ENCODE measurements at places on chromosomes 6 and 20.

DNA sequence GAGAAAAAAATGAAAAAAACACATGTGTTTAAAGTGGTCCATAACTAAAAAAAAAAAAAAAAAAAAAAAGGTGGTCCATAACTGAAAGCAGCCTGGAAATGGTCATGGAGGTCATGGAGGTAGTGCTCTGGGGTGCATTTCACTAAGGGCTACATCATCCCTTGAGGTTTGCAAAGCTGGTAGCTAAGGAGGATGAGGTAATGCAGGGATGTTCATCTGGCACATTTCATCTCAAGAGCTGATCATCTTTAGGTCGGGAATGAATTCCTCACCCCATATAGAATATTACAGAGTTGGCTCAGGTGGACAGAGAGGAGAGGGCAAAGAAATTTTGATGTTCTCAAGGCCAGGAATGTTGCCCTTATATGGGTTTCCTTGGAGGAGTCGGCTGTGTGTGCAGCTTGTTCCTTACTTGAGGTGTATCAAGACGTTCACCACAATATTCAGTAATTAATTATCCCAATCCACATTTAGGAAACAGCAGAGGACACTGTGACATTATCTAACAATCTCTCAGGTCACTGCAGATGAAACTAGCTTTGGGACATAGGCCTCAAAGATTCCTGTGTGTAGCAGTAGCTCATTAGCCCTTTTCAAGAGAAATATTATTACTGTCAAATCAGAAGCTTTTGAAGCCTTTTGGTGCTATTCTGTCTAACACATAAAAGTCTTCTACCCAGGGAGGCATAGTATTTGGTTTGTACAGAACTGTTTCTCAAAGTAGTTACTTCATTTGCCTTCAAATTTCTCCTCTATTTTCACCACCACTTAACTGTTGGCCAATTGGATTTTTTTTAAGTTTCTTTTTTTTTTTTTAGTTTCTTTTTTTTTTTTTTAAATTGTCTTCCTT is 46.8 kb downstream of the CYP24A1 start:
- DNase-seq, result no peak

DNA sequence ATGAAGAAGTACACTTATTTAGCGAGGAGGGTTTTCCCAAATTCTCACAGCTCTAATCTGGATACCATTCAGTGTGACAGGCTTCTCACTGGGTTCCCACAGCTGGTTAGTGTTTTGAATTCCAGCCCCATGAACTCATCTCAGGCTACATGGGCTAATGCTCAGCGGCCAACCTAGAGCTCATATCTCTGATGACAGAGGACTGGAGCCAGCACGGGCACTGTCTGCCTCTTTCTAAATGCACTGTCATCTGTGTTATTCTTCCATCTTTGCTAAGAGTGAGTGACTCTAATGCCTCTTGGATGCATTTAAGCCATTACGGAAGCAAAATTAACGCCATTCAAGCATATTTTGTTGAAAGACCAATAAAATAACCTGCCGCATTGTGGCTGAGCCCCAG is 308.9 kb upstream of the JAG1 start:
- DNase-seq, result no peak

DNA sequence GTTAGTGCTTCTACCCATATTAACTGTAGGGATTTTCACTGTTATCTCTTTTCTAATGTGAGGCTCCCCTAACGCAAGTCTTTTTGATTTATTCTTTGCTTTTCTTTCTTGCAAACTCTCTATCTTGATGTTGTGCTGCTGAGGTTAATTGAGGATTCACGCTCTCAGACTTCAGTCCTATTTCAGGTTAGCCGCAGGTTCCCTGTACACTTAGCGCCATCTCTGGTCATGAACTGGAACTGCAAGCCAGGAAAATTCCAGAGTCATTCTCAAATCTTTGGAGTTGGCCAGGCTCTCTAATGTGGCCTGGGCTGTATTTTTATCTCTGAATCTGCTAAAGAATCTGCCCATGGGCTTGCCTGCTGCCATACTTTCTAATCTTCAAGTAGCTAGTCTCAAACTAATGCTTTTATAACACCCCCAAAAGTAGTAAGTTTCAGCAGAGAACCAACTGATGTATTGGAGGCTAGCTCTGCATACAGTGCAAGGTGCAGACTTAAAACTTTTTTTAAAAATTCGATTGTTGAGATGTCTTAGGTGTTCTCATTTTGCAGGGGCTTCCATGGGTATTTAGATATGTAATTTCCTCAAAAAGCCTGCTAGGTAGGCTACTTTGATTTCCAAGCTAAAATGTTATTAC is 91.1 kb upstream of the OPRM1 start:
- no peak for DNase-seq

DNA sequence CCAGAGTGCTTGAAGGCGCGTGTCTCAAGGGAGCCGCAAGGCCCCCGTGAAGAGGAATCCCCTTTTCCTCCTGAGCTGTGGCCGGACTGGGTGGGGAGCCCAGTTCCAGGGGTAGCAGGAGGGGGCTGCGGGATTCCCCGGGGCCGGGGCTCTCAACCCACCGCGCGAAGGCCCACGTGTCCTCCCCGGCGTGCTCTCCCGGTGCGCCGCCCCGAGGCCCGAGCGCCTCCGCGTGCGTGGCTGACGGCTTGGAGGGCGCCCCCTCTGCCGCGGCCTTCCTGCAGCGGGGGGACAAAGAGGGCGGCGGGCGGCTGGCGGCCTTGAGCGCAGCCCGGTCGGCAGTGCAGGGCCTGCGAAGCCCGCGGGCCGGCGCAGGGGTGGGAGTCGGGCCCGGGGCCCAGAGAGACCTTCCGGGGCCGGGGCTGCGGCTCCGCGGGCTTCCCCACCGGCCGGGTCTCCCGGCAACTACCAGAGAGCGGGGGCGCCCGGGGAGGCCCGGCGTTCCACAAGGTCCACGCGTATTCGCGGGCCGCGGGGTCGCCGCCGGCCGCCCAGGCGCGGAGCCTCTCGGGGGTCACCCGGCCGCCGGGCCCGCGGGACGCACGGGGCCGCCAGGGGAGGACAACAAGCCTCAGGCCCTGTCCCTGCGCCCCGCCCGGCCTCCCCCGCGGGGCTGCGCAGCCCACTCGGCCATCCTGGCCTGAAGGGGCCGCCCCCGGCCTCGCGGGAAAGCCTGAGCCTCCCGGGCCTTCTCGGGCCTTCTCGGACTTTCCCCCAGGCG is at the start of gene FAM217A:
TSS of gene FAM217A (minus strand) at position 447 of the 781 bp plus-strand sequence. CDS start 1,723 bp downstream, outside the sequence.
- no peak for DNase-seq

DNA sequence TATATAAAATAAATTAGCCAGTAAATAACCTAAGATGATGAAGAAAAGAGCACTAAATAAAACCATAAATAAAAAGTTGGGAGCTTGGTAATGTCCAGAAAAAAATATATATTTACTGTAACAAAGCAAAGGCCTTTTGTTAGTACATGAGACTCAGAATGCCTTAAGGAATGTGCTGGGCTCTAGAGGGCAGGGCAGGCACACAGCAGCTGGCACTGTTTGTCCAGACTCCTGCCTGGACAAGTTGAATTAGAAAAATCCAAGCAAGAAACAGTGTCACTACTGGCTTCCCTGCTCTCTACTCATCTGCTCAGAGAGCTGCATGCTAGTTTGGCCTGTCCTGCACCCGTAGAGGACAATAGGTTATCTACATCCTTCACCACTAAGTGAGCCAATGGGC is 8.8 kb downstream of the DEFB129 start:
- DNase-seq, result no peak

- no peak for DNase-seq
Observed at GRCh38 chr6:73858376-73858775, 162.4 kb downstream of the CD109 start.

GRCh38 chr20:2751878-2752566 is 48.4 kb downstream of the CPXM1 start:
- DNase-seq, result no peak

DNA sequence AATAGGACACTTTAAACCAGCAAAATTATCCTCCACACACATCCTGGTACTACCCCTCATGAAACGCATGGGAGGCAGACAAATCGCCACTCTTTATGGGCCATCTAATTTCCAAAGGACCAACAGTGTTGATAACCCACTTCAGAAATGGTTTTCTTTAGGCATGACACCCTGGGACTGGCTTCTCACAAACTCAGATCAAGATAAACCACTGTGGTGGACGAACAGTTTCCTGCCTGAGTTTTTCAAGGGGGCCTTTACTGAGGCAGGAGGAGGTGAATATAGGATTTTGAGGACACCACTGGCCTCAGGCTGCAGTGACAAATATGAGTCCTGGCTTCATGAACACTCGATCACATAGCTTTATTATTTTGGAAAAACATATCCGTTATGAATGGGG is 26.0 kb downstream of the TRAM2 start:
- DNase-seq, result no peak

GRCh38 chr6:82415820-82416219 is 52.2 kb downstream of the TPBG start:
- DNase-seq, result no peak

- peak; percentile 45 for DNase-seq
Observed at GRCh38 chr6:43496370-43497128, 13.6 kb downstream of the LRRC73 start.

GRCh38 chr6:44655412-44656342 is 268.2 kb downstream of the CDC5L start:
- DNase-seq, result peak; percentile 67

DNA sequence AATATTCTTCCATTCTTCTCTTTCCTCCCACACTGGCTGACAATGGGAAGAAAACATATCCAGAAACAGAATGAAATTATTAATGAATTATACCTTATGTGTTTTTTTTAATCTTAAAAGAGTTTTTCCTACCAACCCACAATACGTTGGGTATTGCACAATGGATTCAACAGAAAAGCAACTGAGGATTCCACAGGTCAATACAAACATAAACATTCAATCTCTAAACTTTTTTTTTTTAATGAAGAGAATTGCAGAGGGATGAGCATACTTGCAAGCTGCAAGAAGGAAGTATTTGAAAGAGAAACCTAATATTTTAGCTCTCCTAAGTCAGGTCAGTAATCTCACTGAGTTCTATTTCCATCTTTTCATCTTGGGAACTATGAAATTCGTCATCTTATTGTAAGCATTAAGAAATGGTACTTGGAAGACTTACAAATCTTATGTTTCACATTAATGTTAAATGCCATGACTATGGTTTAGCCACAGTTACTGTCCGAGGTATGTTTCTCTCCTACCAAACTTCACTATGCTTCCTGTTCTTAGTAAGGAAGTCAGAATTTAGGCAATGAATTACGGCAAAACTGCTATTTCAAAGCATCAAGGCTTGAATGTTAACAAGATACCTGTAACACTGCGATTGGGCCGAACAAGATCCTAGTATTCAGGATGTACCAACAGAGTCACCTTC is 100.8 kb downstream of the HIVEP2 start:
- no peak for DNase-seq

DNA sequence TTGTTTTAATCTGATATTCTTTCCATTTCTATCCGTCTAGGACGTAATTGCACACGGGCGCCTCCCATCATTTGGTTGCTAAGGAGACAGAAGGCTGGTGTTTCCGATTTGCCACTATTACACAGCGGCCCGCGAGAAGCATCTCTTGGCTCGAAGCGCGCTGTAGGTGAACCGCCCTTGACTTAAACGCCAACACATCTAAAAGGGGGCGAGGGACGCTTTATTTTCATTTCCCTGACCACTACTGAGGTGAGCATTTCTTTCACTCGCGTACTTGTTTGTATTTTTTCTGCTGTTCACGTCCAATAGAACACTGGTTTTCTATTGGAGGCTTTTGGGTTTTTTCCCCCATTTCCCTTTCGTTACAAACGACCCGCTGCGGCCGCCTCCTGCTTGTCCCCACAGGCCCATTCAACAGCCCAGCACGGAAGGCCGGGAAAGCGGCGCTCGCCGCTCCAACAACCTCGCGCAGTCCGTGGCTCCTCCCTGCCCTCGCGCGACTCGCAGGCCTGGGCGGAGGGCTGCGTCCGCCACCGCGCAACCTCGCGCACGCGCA is 505 bp upstream of the WRNIP1 start:
- DNase-seq, result peak; percentile 85

DNA sequence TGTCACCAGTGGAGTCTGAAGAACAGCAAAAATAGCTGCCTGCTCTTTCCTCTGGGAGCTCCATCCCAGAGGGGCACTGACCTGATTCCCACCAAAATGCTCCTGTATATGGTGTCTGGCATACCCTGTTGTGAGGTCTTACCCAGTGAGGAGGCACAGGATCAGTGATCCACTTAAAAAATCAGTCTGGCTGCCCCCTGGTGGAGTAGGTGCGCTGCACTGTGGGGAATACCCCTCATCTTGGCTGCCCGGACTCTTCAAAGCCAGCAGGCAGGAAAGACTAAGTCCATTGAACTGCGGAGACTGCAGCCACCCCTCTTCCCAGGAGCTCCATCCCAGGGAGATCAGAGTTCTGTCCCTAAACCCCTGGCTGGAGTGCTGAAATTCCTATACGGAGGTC is 230.9 kb upstream of the HTR1E start:
- no peak for DNase-seq

DNA sequence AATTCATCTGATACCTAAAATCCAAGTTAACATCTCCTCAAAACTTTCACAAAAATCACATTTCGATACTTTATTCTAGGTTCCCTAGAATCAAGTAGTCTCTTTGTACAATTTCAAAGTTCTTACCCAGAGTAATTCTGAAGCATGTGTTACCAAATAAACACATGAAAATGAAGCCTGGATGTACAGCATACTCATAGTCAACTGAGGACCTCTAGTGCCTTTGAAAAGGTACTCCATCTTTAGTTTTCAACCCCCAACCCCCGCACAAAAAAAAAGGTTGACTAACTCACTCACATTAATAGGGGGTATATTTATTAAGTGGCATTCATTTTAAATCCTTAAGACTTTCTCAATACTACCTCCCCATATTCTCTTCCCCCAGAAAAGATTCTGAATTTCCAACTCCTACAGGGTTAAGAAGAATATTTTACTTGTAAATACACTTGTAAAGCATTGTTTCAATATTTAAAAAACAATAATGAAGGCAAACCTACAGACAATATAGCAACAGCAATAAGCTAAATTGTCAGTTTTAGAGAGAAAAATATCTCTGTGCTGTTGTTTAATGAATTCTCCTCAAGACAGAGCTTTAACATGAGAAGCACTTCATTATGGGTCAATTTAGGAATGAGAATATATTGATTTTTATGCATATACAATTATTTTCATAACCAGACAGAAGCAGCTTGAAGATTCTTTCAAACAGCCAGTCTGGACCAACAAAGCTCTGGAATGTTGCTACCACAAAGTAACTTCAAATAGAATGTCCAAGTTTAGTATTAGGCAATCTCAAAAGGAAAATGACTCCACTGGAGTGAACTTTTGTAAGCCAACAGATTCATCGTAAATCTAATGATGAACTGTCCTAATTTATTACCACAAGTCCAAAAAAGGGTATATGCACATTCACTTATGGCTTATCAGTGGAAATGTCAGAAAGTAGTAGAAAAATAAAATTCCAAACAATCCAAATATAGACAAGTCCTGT is 3.3 kb downstream of the PLN start:
- peak; percentile 30 for DNase-seq

GRCh38 chr6:136901212-136901784 is 20.8 kb upstream of the SLC35D3 start:
- no peak for DNase-seq

- DNase-seq, result no peak
Observed at GRCh38 chr6:87501809-87502572, 29.2 kb downstream of the SLC35A1 start.

DNA sequence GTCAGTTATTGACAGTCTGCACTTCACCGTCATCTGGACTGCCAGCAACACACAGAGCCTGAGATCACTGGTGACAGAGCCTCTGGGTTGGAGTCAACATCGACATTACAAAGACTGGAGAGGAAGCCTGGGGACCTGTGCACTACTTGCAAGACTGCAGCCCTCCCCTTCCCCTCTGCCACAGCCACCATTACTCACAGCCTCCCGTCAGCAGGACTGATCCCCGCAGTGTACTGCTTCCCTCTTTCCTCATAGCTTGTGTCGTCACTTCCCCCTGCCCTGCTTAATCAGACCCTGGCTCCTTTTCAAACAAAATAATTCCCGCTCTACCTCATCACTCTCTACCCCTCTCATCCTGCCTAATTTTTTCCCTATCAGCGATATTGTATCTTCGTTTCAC is 235.5 kb upstream of the KCNQ5 start:
- no peak for DNase-seq

Measured in COLO829 (cell line).